ENCODE measurements at places on chromosomes 16 and 17.

- no peak for DNase-seq
Measured at GRCh38 chr17:76820039-76820438, 48.2 kb upstream of the MGAT5B start.

DNA sequence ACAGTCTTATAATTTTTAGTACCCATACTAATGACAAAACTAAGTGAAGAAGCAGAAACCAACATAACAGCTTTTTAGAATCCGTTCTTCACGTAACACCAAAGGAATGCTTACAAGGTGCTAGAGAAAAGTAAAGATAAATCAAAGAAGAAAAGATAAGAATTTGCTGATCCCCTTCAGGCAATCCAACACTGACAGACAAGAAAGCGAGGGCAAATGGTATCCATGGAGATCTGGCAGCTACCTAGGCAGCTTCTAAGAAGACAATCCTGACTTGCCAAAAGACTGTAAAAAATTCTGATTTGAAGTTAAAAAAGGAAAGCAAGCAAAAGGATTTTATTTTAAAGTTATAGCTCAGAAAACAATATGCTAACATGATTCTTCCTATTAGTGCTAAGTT is 14.6 kb downstream of the BBS2 start:
- DNase-seq, result no peak

DNA sequence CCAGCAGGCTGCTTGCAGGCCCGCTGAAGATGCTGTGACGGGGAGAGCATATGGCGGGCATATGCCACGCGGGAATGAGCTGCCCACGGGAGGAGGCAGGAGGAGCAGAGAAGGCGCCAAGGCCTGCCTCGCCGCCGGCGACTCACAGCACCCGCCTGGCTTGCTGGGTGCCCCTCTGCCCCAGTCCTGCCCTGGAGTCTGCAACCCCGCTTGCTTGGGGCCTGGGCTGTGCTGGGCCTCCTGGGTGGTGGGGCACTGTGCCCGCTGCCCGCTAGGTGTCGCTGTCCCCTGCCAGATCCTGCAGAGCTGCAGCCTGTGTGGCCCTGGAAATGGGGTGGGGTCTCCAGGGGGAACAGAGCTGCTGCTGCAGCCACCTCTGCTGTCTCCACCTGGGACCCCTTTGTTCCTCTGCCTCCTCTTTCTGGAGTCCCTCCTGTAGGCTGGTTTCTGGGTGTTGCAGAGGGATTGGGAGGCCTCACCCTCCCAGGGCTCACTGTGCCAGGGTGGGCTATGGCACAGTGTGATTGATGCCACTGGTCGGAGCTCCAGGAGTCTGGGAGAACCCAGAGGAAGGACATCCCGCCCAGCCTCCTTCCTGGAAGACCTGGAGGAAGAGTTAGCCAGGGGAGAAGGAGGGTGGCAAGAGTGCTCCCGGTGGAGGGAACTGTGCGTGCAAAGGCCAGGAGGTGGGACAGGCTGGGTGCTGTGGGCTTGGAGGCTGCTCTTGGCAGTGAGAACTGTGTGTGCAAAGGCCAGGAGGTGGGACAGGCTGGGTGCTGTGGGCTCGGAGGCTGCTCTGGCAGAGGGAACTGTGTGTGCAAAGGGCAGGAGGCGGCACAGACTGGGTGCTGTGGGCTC is 141.0 kb upstream of the CIBAR2 start:
- DNase-seq, result peak; percentile 30

DNA sequence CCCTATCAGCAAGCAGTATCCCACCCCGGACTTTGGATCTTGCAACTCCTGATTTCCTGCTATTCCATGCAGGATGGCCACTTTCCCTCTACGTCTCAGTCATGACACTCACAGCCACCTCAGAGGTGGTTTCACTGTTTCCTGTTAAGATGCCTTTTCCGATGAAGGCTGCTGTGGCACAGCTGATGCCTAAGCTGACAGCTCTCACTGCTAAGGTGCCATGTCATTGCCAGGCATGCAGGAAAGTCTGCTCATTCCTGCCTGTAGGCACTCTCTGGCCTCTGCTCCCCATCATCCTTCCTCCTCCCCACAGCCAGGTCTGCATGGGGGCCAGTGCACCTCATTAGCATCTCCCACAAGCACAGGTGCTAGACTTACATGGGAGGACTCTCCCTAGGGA is 173.0 kb downstream of the CBLN1 start:
- no peak for DNase-seq

GRCh38 chr16:678209-678857 is 1.9 kb upstream of the STUB1 start:
- no peak for DNase-seq

GRCh38 chr17:3738562-3739295 is 15.0 kb downstream of the HASPIN start:
- no peak for DNase-seq

DNA sequence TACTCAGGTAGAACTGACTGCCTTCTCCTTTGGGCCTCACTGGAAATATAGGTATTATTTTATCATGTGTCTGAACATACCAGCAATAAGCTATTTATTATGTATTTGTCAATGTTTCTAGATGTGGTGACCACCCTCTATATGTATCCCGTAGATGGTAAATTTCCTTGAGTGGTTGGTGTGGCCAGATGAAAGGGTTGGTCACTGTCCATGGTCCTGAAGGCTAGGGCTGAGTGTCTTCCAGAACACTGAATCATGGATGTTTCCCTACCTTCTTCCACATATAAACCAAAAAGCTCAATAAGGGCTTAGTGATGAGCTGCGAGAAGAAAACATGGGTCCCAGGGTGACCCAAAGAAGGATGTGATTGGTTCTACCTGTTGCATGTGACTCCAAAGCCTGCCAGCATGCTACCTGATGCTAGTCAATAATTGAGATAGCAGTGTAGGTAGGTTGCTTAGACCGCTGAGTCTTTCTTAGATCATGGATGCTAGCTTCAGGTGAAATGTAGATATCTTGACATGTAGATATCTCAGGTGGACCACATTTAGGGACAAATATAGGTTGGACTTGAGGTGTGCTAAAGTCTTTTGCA is 150.3 kb downstream of the ASIC2 start:
- peak; percentile 33 for DNase-seq
